Tongue (tissue), 3 donors: ENCODE measurements at places on chromosomes 1 and 21. TPM values are rescaled to one million over a fixed set of nuclear protein-coding genes. Genes with fewer than 3 reads are reported as not detected.

LAMC1 gene
- 482 TPM for total RNA-seq

KIF21B gene
- 1.3 TPM for total RNA-seq

CADM3 gene
- 0.41 TPM for total RNA-seq

SPRR2B gene
- not detected for total RNA-seq

RGS13 gene
- total RNA-seq: 0.10 TPM

RAB13 gene
- total RNA-seq: 27.0 TPM

NBPF4 gene
- total RNA-seq: not detected

SAMD11 gene
- 6.1 TPM for total RNA-seq
